Activated CD4-positive, alpha-beta T cell treated with anti-CD3 and anti-CD28 coated beads, Interleukin-2, Interleukin-6, amounts not matched to agents 100 ng/mL and 50 ng/mL, durations not matched to agents 16 hours and 8 hours (primary cell): ENCODE measurements at places on chromosomes 3 and 15.

DNA sequence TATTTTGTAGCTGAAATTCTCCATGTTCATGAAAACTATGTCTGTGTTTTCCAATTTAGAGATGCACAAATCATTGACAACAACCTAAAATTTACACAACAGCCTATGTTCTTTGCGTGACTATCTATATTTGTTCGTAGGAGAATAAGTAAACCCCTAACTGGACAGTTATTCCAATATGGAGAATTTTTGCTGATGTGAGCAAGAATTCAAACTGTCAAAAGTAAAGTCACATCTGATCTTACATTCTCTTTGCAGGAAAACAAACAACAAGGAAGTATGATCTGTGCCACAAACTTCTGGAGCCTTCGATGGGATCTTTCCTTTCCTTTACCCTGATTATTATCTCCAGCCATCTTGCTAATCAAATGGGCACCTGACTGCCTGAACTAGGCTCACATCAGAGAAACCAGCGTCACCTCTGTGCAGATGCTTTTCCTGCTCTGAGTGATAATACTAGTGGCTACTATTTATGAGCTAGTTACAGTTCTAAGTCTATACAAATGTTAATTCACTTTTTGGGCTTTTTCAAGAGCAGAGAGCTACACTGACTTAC lies 18.3 kb upstream of the KCNMB3 start:
- DNase-seq: no peak

DNA sequence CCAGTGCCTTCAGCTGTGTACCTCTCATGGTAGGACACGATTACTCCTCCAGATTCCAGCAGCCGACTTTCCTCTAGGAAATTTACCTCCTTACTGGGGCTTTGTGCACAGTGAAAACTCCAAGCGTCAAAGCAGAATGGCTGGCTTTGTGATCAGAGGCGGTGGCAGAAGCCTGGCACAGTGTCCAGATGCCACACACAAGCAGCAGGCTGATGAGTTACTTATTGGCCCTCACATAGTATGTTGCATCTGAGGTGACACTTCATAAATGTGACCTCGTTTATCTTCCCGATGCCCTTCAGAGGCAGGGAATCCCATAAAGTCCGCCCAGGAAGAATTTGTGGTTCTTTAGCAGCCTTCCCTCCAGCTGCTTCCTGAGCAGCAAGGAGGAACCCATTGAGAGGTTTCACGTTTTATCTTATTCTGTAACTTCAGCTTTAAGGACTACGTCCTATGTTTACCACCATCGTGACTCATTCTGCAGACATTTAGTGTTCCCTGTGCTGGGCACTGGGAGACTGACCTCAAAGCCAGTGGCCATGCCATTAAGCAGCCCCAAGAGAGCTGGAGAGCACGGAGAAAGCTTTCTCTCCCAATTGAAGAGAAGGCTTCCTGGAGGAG lies 107.1 kb upstream of the C15orf61 start:
- no peak for DNase-seq

DNA sequence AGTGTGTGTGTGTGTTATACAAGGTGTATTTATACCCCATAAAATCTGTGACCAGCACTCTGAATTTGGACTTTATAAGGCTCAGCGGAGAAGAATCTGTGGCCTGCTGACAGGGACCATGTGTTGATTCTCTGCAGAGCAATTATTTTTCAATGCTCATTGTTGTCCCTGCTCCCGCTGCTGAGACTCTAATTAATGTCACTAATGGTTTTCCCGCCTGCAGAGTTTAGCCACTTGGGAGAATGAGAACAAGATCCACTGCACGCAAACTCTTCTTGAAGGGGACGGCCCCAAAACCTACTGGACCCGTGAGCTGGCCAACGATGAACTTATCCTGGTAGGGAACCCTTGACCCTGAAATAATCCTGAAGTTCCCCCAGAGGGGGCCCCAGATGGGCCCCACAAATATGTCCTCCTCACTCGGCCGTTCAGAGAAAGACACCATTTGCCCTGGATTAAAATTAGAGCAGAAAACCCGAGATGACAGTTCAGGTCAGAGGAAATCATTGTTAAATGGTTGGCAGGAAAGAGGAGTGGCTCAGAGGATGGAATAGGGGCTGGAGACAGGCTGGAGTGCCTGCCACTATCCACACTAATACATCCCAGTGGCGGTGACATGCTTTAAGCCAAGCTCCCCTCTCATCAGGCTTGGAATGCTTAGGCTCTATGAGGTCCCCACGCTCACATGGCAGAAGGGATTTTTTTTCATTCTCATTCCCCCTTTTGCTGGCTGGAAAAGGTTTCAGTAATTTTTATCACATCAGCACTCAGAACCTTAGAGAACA lies 3.3 kb downstream of the CRABP1 start:
- no peak for DNase-seq

- no peak for DNase-seq
Measured at GRCh38 chr3:195117978-195118581, 152.9 kb downstream of the XXYLT1 start.

- DNase-seq: peak; percentile 55
Measured at GRCh38 chr3:184229394-184230080, at the start of gene VWA5B2. Gene VWA5B2 (plus strand): TSS chr3:184229585. CDS start chr3:184230529, 944 bp downstream.

- no peak for DNase-seq
Measured at GRCh38 chr3:177525414-177525813, 328.1 kb upstream of the TBL1XR1 start.

- no peak for DNase-seq
Measured at GRCh38 chr15:81532001-81532400, 158.0 kb upstream of the TMC3 start.

DNA sequence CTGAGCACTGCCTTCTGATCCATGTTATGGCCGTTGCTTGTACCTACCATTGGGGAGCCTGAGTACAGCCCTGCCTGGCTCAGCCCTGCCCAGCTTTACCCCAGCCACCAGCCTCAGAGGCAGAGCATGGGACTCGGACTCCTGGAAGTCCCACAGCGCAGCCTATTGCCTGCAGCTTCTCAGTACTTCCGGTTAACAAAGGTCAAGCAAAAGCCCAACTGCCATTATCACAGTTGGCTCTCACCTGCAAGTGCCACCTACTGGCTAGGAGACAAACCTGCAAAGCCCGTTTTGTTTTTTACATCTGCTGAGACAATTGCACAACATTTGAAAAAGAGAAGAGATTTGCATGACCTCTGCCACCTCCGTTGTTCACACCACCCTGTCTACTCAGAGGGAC lies 1081.7 kb downstream of the NAALADL2 start:
- no peak for DNase-seq

GRCh38 chr3:14359348-14359747 lies 43.1 kb upstream of the SLC6A6 start:
- no peak for DNase-seq

GRCh38 chr3:72445827-72446217 lies 402.4 kb downstream of the SHQ1 start:
- no peak for DNase-seq

GRCh38 chr3:150912501-150912900 lies 7.3 kb upstream of the MINDY4B start:
- peak; percentile 23 for DNase-seq

DNA sequence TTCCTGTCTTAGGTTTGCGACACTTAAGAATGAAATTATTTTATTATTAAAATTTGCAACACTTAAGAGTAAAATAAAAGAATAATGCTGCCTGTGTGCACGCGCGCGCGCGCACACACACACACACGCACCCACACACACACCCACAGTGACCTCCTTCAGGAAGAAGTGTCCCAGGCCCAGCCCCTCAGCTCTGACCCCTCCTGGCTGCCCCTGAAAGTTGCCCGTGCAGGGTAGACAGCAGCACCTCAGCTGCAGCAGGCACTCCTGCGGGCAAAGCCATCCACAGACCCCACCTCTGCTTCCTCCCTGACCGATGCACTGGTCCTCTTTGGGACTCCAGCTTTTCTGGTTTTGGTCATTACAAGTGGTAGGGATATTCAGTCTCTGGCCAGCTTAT lies 478.2 kb downstream of the NTRK3 start:
- no peak for DNase-seq

DNA sequence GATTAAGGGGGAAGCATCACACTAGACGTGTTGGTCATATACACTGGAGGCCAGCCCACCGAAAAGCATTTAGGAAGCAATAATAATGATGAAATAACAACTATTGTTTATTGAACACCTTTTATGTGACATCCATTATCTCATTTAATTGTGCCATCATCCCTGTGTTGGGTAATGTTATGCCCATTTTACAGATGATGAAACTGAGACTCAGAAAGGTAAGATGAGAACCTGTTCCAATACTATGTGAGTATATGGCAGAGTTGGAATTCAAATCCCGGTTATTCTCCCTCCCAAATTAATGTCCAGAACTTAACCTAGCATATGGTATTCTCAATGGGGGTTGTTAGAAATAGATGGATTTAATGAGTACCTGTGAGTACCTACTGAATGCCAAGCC lies 99.2 kb downstream of the SMAD6 start:
- DNase-seq: no peak

DNA sequence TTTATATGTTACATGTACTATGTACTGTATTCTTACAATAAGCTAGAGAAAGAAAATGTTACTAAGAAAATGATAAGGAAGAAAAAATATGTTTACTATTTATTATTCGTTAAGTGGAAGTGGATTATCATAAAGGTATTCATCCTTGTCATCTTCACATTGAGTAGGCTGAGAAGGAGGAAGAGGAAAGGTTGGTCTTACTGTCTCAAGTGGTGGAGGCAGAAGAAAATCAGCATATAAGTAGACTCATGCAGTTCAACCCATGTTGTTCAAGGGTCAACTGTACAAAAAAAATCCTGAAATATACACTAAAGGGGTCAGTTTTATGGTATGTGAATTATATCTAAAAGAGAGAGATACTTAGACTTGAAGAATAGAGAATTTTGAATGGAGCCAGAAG lies 5.7 kb downstream of the HMG20A start:
- DNase-seq: no peak

GRCh38 chr3:142568393-142569017 lies 10.0 kb downstream of the ATR start:
- no peak for DNase-seq

DNA sequence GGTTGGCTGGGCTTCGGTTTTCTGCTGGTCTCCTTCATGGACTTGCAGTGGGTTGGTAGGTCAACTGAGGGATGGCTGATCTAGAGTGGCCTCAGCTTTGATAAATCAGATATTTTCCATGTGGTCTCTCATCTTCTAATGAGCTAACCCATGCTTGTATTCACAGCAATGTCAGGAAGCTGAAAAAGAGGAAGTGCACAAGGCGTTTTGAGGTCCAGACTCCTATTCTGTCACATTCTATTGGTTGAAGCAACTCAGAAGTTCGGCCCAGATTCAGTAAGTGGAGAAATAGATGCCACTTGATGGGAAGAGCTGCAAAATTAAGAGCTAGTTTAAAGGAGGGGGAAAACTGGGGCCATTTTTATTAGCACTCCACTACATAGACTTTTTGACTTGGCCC lies 361.2 kb downstream of the DIPK2A start:
- no peak for DNase-seq

DNA sequence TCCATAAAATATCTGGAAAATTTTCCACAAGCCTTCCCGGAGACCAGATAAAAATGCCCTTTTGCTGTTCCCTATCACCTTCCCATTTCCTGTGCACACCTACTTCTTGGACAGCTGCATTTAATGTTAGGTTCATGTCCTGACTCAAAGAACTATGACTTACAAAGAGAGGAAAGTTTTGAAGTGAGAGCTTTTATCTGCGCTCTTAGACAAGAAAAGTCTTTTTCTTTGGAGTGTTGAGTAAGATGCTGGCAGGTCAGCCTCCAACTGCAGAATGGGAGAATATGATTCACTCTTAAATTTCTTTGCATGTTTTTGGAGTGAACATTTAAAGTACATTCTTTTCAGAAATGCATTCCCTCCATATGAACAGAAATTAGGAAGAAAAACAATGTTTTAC lies 147.3 kb upstream of the DPH6 start:
- no peak for DNase-seq

- no peak for DNase-seq
Measured at GRCh38 chr3:33287672-33288282, 10.5 kb downstream of the FBXL2 start.

- no peak for DNase-seq
Measured at GRCh38 chr3:106263546-106263945, 394.7 kb upstream of the CBLB start.

DNA sequence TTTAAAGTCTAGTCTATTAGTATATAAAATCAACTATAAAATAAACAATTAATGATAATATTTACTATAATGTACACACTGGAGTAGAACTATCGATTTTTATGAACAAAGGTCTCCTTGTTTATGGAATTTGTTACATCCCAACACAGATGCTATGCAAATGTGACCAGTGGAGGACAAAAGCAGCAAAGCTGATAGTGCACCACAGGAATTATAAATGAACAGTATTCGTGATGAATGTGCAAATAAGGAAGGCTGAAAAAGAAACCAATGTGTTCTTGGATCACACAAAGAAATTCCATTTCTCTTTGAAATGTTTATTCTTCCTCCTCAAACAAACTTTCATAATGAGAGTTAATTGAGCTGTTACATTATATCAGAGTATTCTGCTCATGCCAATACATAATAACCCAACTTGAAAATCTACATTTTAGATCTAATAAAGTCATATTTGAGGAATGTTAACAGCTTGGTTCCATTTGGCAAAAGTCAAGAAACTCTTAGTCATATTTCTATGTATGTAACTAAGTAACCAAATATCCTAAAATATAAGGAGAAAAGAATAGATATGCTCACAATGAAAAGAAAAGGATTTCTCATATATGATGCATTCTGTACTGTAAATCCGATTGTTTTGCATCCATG lies 79.3 kb downstream of the NEK10 start:
- no peak for DNase-seq

- DNase-seq: no peak
Measured at GRCh38 chr3:75218577-75218976, 445.6 kb upstream of the FRG2C start.

DNA sequence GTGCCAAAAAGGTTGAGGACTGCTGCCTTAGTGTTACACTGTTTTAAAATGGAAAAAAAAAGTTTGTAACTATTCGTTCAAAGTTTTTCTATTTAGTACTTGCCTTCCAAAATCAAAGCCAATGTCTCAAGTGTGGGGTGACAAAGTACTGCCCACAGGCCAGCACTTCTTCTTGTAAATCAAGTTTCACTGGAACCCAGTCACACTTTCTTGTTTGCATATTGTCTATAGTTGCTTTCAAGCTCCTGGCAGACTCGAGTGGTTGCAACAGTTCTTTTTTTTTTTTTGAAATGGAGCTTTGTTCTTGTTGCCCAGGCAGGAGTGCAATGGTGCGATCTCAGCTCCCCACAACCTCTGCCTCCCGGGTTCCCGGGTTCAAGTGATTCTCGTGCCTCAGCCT lies 75.3 kb upstream of the RPL35A start:
- no peak for DNase-seq

GRCh38 chr3:50573566-50574443 lies 4.5 kb downstream of the HEMK1 start:
- peak; percentile 93 for DNase-seq

DNA sequence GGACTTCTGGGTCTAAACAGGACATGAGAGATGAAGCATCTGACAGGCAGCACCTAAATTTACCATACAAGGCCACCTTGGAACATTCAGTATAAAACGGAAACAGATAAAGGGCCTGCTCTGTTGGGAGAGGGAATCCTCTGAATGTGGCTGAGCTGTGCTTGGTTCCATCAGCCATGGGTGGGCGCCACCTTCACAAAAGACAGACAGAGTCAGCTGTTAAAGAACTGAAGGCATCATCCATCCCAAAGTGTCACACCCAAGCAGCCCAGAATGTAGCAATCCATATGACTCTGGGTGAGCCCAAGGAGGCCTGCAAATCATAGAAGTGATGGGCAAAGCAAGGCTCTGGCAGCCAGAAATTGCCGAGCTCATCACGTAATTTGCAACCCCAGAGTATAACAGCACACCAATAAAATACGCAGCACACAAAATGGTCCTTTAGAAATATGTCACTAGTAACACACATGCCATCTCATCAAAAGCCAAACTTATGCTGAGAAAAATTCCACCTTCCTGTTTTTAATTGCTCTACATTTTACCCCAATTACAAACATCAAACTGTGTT lies 24.8 kb upstream of the RBP1 start:
- no peak for DNase-seq
